Aorta (tissue), 5 donors: ENCODE measurements at places on chromosomes 3 and 15. TPM values are rescaled to one million over a fixed set of nuclear protein-coding genes. Genes with fewer than 3 reads are reported as not detected.

- no peak for DNase-seq
These were observed 12.3 kb downstream of the DPH3 start for GRCh38 chr3:16252243-16252978.

- no peak for DNase-seq
These were observed 83.3 kb upstream of the C2CD4B start for GRCh38 chr15:62248277-62248984.

CLRN1 gene
- total RNA-seq, result not detected

GRCh38 chr3:189587664-189588040 lies 43.5 kb upstream of the TP63 start:
- no peak for DNase-seq

- no peak for DNase-seq
These were observed 1237.5 kb downstream of the ZPLD1 start for GRCh38 chr3:103672346-103672745.

- no peak for DNase-seq
These were observed 31.8 kb upstream of the CRTC3 start for GRCh38 chr15:90497912-90498311.

DNA sequence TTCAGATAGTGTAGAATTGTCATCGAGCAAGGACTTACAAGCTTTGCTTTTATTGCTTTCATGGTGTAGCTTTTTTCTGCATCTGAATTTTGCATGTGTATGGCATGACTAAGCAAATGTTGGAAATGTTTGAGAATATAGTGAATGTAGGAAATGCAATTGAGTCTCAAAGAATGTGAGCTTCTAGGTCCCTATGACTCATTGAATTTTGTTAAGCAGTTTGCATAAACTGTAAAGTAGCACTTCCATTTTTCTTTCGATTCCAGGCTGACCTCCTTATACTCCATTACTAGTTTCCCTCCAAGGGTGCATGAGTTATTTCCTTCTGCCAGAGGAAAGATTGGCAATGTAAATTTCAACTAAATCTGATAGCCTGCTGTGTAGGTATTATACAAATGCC lies 619.2 kb downstream of the DIPK2A start:
- DNase-seq, result no peak
